T-helper 1 cell (primary cell): ENCODE measurements at places on chromosomes 5 and 9.

DNA sequence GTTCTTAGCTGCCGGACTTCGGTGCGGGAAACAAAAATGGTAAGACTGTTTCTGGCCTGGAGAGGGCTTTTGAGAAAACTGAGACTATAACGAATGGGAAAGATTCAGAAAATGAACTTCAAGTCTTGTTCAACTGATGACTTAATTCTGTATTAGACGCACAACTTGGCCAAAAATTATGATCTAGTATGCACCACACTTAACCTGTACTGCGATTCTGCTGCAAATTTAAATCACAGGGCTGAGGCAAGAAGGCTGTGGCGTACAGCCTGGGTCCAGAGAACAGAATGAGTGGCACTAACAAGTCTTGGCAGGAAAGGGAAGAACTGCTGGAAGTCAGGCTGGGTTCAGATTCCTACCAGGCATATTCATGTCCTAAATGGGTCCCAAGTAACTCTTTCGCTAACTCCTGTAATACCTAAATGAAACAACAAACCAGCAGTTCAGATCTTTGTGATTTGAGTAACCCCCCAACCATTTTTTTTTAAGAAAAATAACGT is 781 bp upstream of the COL23A1 start:
- DNase-seq, result no peak

GRCh38 chr9:734831-735511 is 106.5 kb upstream of the DMRT1 start:
- DNase-seq, result no peak

- DNase-seq, result no peak
Observed at GRCh38 chr5:10745133-10745532, 15.9 kb downstream of the DAP start.

DNA sequence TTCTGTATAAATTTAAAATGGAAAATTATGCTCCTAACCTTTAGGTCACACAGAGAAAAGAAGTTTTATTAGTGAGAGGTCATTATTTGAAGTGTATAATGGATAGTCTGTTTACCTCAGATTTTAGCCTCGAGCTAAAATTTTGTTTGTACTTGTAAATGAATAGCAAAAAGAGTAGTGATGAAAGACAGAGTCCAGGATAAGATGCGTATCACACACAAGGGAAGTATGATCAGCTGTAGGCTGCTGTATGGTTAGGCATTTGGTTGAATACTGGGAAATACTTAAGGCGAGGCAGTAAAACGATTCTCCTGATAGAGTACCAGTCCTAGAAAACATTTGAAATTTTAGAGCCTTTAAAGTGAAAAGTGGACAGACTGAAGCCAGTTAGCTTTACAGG is 92.7 kb downstream of the FBXL7 start:
- no peak for DNase-seq
